ENCODE measurements at places on chromosomes 5 and 9.

DNA sequence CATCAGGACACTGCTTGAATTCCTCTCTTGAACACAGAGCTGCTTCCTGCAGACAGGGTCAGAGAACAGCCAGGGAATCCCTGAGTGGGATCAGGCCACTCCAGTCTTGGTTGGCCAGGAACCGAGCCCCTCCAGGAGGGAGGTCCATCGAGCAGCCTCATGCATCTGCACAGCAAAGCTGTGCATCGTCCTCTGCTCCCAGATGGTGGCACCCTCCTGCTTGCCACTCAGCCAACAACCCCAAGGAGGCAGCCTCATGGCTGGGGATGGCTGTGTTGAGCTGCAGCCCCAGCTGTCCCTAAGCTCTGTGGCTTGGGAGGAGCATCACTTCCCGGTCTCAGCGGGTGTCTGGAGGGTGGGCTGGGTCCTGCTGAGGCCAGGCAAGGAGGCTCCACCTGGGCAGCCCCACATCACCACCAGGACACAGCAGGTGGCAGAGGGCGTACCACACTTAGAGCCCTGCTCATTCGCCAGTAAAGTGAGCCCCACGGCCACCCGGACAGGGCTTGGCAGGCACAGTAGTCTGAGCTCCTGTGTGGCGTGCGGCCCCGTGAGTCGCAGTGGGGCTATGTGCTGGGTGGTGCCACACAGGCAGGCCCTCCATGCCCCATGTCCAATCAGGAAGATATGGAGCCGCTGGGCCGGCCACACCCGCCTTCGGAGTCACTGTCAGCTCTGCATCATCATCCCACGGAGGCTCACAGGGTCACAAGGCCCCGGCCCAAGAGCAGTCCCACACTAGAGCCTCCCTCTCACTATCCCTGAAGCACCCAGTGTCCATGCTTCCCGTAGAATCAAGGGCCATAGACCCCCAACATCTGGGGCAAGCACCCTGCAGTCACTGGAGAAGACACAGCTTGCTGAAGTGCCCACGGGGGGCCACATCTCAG, 11.9 kb downstream of the LPCAT1 start:
- no peak for DNase-seq

GRCh38 chr5:143427122-143427735, 23.7 kb upstream of the NR3C1 start:
- no peak for DNase-seq

- DNase-seq: no peak
Measured at GRCh38 chr5:149397530-149397929, 18.4 kb upstream of the IL17B start.

GRCh38 chr5:14261235-14261634, 118.1 kb downstream of the TRIO start:
- DNase-seq: no peak

GRCh38 chr5:160133071-160133917, 14.0 kb upstream of the PWWP2A start:
- no peak for DNase-seq

- DNase-seq: no peak
Measured at GRCh38 chr5:146340260-146341081, 1.8 kb downstream of the POU4F3 start.

GRCh38 chr9:109349421-109349846, 28.6 kb upstream of the EPB41L4B start:
- DNase-seq: no peak

GRCh38 chr5:6792911-6793471, 79.8 kb downstream of the TENT4A start:
- no peak for DNase-seq

GRCh38 chr5:17992291-17992690, 358.0 kb downstream of the TAF11L14 start:
- no peak for DNase-seq

GRCh38 chr5:61290791-61291210, 41.3 kb upstream of the ZSWIM6 start:
- DNase-seq: no peak

DNA sequence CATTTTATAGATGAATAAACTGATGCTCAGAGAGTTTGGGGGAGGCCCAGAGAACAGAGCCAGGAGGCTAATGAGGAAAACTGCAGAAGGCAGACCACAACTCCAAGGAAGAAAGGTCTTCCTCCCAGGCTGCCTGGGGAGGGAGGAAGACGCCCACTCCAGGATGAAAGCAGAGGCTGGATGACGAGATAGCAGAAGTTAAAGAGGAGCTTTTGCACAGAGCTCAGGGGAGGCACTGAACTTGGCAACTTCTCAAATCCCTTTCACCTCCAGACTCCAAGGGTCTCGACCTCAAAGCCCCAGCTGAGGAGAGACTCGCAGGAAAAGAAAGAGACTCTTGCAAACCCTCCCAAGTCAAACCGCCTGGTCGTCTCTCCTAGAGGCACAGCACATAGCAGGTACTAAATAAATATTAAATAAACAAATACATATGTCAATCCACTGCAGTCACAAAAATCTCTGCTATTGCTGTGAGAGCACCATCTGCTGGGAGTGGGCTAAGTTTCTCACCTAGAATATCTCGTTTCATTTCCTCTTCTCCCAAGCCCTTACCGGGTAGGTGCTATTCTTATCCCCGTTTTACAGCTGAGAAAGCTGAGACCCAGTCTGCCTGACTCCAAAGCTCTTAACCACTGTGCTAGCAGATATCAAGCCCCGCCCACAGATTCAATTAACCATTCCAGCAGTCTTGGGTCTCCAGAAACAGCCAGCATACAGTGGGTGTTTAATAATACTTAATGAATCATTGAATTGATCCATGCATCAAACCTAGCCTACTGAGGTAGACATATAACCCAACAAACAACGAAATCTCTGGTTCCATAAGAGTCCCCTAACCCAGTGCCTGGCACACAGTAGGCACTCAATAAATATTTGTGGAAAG, 97.8 kb upstream of the HAND1 start:
- DNase-seq: no peak

DNA sequence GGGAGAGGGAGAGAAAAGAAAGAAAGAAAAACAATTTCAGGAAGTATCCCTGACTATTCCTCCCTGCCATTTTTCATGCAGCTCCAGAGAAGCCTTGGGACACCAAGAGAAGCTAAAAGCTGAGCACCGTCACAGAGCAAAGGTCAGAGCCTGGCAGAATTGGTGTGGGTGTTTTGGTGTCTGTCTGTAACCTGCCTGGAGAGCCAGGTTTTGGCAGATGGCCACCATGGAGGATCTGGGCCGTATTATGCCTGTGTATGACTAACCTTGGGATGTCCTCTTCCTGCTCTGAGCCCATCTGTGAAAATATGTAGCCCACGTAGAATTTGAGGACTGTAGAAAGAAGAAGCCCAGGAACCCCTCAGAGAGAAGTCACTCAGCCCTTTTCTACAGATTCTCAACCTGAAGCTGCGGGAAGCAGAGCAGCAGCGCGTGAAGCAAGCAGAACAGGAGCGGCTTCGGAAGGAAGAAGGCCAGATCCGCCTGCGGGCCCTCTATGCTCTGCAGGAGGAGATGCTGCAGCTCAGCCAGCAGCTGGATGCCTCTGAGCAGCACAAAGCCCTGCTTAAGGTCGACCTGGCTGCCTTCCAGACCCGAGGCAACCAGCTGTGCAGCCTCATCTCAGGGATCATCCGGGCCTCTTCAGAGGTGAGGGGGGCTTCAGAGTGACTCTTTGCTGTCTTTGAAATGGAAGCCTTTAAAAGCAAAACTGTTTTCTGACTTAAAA, 18.8 kb downstream of the GLE1 start:
- DNase-seq: no peak

DNA sequence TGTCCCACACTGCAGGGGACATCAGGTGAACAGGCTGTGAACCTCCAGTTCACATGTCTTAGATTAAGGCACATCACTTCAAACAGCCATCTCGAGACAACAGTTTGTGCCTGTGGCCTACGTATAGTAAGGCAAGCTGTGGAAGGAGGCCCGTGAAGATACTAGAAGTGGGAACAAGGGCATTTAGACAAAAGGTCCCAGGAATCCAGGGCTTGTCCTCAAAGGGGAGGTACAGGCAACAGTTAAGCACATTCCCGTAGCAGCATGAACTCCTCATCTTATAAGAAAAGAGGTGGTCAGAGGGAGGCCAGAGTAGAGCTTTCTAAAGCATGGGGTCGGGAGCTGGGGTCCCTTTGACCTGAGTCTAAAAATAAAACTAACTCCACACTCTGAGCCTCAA, 122.5 kb upstream of the TRPM3 start:
- DNase-seq: no peak

- DNase-seq: no peak
Measured at GRCh38 chr5:168292786-168293696, 1.6 kb downstream of the WWC1 start.

DNA sequence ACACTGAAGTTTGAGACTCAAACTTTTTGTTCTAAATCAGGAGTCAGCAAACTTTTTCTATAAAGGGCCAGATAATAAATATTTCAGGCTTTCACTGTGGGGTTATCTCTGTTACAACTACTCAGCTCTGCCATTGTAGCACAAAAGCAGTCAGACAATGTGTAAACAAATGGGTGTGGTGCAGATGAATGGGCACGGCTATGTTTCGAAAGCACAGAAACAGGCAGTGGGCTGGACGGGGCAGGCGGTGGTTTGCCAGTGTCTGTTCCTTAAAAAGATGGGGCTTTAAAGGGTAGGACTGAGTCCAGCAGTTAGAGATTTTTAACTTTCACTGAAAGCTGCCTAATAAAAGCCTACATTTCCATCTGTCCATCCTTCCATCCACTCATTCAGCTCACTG, 48.9 kb downstream of the PFDN1 start:
- no peak for DNase-seq

DNA sequence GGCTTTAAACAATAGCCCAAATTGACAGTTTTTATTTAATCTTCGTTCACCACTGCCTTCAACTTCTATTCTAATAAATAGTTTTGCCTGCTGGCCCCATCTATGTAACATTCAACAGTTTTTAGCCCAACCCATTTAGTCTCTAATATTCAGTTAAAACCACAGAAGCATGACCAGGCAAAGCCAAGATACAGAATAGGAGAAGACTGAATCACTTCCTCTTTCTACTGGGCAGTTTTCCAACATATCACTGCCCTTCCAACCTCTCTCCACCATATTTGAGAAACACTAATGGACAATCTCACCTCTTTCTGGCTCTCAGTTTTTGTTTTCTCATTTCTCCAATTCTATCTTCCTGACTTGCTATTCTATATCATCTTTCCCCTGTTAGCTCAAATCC, 352.9 kb downstream of the DNAH5 start:
- DNase-seq: no peak

- DNase-seq: no peak
Measured at GRCh38 chr5:78519198-78519941, 129.2 kb downstream of the LHFPL2 start.

- no peak for DNase-seq
Measured at GRCh38 chr5:169094586-169095409, 206.1 kb downstream of the SLIT3 start.

DNA sequence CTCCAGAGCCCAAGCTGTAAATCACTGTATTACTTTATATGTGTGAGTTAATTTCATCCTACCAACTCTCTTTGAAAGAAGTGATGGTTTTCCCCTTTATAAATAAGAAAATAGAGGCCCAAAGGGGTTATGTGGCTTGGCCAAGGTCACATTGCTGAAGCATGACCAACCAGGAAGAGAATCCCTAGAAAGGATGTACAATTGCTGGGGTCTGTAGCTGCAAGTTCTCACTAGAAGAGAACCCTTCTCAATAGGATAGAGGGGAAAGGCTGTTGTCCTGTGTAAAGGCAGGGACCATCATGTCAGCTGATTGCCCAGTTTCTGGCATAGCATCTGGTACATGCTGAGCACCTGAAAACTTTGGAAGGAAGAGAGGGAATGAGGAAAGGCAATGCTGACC, 39.0 kb upstream of the FAT2 start:
- no peak for DNase-seq

GRCh38 chr9:27469550-27469949, 54.5 kb upstream of the IFNK start:
- no peak for DNase-seq

DNA sequence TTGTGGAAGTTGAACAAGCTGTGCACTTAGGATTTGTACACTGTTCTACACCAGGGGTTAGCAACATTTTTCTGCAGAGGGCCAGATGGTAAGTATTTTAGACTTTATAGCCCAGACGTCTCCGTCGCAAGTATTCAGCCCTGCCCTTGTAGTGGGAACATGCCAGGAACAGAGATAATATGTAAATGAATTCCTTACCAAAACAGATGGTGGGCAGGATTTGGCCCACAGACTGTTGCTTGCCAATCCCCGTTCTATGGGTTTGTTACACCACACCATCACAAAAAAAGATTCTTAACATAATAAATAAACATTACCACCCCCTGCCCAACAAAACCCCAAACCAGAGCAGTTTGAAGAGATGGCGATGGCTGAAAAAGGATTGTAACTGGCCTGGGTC, 74.3 kb downstream of the AMBP start:
- DNase-seq: no peak

DNA sequence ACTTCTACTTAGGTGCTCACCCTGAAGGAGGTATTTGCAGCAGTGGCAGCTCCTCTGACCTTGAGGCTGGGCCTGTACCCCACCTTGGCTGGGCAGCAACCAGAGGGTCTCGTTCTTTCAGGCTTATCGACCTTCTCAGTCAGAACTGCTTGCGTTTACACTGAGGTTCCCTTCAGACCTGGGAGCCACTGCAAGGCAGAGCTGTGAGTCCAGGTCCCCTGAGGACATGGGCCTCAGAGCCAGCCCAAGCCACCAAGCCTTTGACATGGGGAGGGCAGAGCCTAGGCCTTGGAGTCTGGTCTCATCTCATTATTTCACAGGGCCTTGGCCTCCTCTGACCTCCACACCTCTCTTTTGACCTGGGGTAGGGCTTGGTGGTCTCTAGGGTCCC, 13.7 kb downstream of the ACSL6 start:
- DNase-seq: no peak

DNA sequence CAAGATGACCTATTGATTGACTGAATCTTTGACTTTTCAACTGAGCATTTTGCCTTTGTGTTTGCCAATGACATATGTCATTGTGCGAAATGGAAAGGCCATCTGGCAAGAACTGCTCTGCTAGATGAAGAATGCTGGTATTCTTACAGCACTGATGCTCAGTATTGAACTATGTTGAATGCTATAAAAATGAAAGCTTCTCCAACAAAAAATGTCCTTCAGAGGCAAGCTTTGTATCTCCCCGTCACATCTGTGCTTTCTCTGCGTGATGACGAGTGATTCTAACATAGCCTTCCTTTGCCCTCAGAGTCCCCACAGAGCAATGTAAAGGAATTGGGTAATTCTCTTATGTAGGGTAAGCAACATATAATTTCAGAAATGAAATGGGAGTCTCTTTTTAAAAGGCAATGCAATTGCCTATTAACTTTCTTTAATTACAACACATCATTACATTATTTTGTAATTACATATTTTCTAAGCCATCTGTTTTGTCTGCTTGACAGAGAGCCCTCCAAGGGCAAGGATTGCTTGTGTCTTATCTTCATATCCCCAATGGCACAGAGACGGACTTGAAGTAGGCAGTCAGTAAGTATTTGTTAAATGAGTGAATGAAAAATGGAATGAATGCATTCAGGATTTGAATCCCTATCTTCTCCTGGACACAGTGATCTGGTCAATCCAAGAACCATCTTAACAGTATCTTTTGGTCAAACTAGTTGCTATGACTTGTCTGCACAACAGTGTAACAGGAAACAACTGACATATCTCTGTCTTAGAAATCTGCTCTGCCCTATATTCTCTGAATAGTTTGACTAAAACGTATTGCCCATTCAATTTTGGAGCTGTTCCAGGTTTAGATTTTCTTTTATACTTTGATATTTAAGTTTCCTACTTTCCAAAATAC, 46.1 kb downstream of the ENC1 start:
- no peak for DNase-seq
